ENCODE measurements at places on chromosomes 7 and 10. TPM values are rescaled to one million over a fixed set of nuclear protein-coding genes. Genes with fewer than 3 reads are reported as not detected.

- DNase-seq = no peak
Observed at GRCh38 chr10:122054048-122055025, 65.4 kb downstream of the TACC2 start.

DNA sequence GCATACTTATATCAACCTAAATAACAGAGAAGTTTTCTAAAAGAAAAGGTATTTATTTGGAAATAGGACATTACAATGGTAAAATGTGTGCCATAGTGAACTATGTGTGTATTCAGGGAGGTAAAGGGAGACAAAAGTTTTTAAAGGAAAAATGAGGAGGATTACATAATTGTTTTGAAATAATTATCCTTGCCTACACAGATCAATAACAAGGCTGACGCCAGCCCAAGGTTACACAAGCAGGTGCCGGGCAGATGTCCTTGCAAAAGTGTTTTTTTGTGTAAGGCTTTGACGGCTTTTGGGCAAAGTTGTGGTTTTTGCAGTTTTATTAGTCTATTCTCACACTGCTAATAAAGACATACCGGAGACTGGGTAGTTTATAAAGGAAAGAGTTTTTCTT, 22.7 kb upstream of the SLC35B4 start:
- no peak for DNase-seq

DNA sequence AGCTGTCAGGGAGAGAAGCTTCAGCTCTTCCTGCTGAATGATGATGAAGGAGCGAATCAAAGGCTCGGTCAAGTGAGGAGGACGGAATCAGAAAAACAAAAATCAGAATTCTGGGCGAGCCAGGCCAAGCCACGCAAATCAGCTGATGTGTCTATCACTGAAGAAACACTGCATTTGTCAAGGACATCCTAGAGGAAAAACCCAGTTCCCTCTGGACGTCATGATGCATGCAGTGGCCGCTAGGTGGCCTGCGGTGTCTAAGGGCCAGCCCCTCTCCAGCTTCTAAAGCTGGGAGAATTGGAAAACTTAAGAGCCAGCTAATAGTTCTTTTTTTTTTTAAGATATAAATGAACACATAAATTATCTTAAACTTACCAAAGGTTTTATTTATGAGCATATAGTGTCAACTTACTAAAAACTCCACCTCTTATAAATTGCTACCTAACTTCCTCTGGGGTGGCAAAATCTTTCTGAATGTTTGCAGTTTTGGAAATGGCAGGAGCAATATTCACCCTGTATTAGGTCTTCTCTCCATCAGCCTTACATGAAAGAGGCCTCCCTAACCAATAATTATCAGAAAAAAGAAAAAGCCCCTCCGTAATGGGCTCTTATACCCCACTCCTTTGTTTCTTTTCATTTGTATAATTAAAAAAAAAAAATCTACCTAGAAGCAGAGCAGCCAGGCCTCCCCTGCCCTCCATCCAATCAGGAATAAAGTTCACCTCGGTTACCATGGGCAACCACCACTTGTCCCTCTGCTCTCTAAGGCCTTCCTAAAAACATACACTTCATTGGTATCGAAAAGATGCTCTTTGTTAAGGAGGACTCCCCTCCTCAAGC, 186.8 kb downstream of the USP6NL start:
- DNase-seq = no peak

DNA sequence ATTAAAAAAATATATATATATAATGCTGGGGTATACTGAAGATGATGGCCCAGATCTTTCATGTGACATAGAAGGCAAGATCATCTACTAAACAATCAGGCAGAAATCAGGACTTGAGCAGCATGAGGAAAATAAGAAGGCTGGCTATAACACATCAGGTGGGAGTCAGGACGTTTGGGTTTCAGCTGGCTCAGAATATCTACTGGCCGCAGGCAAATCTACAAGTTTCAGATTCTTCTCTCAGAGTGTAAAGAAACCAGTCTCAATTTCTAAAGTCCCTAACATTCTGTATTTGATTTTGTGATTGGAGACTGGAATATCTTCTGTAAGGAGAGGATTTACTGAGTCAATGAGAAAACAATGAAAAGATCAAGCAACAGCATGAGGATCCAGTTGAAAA, 37.7 kb upstream of the FAM3C start:
- no peak for DNase-seq

DNA sequence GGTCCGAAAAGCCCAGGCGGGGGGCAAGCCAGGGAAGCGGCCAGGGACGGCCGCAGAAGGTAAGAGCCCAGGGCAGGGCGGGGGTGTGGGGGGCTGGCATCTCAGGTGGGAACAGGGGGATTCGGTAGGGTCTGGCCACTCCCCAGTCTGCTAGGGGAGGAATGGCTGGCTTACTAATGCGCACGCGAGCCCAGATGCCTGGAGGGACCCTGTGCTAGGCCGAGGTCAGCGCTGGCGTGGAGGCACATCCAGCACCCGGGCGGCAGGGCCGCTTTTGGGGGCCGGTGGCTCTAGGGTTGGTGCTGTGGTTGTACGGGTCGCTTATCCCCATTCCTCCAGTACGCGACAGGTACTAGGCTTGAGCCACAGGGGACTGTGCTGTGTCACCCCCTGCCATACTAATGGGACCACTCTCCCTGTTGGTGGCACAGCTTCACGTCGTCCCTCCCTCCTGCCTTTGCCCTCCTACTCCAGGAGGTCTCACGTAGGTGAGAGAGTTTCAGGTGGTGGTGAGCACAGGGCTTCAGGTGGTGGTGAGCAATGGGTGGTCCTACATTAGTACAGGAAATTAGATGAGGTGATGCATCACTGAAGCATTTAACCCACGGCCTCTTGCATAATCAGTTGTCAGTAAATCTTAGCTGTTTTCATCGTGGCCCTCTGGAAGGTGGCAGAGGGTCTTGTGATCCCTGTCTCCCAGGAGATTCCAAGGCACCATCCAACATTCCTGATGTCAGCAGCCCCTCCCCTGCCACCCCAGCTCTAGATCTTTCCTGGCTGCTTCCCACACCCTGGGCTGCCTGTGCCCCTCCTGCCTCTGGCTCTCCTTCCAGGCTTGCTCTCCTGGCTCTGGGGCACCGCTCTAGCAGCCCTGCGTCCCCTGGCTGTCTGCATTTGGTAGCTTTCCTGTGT, 971 bp downstream of the AEBP1 start:
- DNase-seq = peak; percentile 22

DNA sequence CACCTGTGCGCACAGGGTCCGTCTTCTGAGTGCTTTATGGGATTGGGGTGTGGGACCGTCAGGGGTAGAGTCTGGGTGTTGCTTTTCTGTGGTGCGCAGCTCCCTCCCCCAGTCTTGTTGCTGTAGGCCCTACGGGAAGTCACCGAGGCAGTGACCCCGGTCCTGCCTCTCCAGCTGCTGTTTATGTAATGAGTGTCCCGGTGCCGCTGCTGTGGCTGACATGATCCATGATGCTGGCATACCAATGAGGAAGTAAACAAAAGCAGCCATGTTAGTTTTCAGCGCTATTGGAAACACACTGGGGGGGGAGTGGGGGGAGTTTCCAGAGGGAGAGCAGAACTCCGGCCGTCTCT, 1.1 kb downstream of the TRIM8 start:
- DNase-seq = peak; percentile 45

HOXA6 gene
- 0.28 TPM for total RNA-seq

OPALIN gene
- not detected for total RNA-seq

GRCh38 chr10:110345286-110345685, 40.6 kb upstream of the SMNDC1 start:
- DNase-seq = no peak

DNA sequence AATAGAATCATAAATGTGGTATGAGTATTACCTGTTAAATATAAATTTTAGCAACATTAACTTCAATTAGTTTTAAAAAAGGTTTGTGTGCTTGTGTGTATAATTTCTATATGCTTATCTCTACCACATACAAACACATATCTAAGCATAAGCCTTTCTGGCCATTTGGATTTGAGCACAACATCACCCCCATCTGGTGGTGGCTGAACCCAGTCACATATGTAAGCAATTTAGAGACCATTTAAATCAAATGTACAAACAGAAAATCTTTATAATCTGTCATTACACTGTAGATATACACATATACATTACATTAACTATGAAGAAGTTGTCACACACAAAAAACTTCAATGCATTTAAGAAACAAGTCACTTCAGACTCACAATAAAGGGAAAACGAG, 31.7 kb downstream of the GPR22 start:
- no peak for DNase-seq

DNA sequence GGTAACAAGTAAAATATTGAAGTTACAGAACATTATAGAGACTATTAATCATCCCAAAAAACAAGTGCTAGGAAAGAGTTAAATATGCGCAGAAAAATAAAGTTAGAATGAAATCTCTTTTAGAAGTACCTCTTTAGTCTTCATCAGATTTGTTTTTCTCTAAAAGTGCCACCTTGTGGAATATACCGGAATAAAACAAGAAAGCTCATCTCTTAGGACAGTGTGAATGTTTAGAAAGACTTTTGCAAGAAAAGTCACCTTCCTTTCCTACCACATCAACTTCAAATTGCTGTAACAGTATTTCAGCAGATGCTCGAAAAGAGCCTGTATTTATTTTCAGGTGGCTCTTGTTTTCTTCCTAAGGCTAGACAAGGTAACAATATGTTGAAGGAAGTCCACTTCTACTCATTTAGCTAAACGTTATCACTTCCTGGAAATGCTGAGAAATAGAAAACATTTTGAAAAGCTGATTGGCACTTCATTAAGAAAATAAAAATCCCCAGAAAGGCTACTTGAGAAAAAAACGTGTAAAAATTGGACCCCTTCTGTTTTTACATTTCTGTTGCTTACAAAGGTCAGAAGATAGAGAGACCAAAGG, 19.8 kb upstream of the FAM133B start:
- DNase-seq = no peak

- DNase-seq = no peak
Observed at GRCh38 chr7:66679633-66680244, 51.1 kb downstream of the KCTD7 start.

PPP1R9A gene
- 1.6 TPM for total RNA-seq

DNA sequence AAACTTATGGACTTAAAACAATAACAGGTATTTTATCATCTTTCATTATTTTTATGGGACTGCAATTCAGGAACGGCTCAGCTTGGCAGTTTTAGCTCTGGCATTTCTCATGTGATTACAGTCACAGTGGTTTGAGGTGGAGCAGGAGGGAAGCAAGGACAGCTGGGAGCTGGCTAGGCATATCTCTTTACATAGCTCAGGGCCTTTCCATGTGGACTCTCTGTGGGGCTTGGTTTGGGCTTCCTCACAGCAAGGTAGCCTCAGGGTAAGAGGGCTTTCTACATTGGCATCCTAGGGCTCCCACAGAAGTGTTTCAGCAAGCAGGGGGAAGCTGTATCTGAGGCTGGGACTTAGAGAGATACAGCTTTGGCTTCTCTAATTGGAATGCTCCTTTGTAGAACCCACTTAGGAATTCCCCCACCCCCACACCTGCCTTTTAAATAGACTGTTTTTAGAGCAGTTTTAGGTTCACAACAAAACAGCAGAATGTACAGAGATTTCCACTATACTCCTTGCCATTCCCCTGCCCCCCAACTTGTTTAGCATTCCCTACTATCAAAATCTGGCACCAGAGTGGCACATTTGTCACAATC, 26.6 kb upstream of the SDHAF3 start:
- no peak for DNase-seq

DNA sequence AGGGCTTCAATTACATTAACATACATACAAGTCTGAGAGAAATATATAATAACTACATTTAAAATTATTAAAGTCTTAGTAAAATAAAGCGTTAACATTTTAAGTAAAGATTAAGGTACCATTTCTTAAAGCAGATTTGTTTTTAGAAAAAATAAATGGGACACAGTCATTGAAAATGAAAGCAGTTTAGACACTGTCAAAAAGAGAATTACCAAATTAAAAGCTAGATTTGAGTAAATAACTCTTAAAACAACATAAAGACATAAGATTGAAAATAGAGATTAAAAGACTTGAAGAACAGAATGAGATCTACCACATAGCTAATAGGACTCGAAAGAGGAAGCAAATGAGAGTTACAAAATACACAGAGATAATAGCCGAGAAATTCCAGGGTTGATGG, 562.2 kb upstream of the FOXK1 start:
- DNase-seq = no peak

DNA sequence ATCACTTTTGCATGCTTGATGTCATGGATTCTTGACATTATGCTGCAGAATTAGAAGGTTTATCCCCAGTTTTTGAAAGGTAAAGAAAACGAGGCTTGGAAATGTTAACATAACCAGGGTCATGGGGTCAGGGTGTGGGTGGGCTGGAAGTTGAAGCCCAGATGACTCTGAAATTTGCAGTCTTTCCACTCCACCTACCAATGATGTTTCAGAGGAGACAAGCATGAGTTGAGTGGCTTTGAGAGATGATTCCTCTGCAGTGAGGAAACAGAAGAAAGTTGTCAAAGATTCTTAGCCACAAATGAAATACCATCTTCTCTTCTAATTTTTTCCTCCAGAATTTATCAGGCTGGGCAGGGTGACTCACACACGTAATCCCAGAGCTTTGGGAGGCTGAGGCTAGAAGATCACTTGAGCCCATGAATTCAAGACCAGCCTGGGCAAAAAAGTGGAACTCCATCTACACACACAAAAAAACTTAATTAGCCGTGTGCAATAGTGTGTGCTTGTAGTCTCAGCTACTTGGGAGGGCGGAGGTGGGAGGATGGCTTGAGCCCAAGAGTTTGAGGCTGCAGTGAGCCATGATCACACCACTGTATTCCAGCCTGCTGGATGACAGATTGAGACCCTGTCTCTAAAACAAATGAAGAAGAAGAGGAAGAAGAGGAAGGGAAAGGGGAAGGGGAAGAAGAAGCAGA, 239.1 kb upstream of the AUTS2 start:
- no peak for DNase-seq

CALCR gene
- not detected for total RNA-seq

DNA sequence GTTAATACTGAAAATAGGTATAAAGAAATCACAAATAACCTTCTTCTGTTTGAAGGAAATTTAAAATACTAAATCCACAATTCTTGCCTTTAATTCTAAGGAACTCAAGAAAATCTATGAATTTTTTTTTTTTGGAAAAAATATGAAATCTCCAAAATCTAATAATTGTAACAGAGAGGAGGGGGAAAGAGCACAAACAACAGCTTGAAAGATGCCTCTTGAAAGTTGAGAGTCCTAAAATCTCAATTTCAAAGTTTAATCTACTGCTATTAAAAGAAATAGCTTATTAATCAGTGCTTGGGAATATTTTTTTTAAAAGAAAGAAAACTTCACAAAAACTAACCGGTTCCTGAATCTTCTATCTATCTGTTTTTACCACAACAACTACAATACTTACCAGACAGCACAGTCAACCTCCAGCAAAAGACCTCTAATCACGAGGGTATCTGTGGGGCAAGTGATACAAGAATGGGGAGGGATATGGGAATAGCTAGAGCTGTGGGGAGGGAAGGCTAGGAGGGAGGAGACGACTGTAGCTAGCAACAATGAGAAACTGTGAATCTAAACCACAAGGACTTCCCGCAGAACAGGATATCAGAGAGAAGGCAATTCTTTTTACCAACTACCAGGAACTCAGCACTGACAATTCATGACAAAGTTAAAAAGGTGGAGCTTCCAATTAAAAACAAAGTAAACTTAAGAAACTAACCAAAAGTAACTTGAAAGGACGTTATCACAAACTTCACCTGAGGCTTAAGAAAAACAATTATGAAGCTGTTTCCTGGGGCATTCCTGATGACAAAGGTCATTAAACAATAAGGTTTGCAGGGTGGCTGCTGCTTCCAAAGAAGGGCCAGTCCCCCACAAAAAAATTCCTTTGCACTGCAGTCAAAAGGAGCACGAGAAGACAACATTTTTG, at the start of gene USP54:
Gene USP54, minus strand, starts transcription at position 462 of the 919 bp plus-strand sequence. CDS start 15,684 bp downstream, outside the sequence.
- DNase-seq = peak; percentile 54

Data from natural killer cell (primary cell).